B cell (primary cell): ENCODE measurements at places on chromosomes 7 and 10. TPM values are rescaled to one million over a fixed set of nuclear protein-coding genes. Genes with fewer than 3 reads are reported as not detected.

GRCh38 chr10:110150046-110150445, 57.4 kb upstream of the MXI1 start:
- DNase-seq: no peak

- DNase-seq: no peak
These were observed 50.9 kb downstream of the TPK1 start for GRCh38 chr7:144784943-144785342.

- peak; percentile 44 for DNase-seq
These were observed 63.3 kb upstream of the PRKG1 start for GRCh38 chr10:51010977-51011376.

GPRIN2 gene
- not detected in 2 replicates for total RNA-seq
